ENCODE measurements at places on chromosomes 1 and 21. TPM values are rescaled to one million over a fixed set of nuclear protein-coding genes. Genes with fewer than 3 reads are reported as not detected.

The LCE1C gene
- not detected for polyA plus RNA-seq

The ZBED6 gene
- polyA plus RNA-seq = 23.1 TPM

The ZSWIM5 gene
- polyA plus RNA-seq = 6.7 TPM

The NTPCR gene
- polyA plus RNA-seq = 56.6 TPM

DNA sequence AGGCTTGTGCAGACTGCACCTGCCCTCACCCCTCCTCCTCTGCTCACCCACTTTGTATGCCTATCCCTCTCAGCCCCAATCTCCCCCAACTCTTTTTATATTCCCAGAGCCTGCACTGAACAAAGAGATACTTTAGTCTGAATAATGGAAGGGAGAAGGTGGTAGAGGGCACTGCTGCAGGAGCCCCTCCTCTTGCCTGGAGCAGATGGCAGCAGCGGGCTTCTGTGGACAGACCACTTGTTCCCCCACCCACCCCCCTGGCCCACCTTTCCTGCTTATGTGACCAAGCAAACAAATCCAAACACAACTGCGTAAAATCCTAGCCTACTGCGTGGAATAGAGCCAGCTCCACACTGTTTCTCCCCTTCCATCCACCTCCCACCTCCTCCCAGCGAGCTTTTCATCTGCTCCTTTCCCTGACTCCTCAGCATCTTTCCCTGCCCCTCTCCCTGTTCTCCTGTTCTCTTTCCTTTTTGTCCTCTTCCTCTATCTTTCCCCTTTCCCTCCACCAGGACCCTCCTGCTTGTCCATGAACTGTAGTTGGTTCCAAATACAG, 27.5 kb downstream of the RGS8 start:
- no peak for DNase-seq

DNA sequence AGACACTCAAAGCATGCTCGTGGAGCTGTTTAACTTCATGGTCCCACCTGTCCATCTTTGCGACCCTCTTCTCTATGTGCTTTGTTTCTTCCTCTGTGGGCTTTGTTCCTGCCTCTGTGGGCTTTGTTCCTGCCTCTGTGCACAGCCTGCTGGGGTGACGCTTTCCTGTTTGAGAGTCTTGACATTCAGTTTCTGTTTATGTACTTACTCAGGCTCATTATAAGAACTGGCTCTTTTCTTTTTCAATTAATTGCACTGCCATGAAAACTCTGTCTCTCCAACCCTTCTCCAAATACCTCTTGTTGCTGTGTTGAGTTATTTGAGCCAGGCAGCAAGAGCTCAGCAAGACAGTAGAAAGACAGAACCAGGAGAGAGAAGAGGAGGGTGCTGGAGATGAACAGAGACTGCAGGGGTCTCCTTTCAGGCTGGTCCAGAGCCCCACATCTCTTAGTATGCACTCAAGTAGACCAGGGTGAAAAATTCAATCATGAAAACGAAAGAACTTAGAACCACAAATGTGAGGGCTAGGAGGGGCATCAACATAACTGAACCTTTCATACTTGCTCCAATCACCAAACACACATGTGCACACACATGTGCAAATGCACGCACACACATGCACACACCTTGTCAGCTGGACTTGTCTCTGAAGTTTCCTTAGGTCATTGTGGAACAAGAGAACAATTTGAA, 88.3 kb upstream of the SGIP1 start:
- no peak for DNase-seq

DNA sequence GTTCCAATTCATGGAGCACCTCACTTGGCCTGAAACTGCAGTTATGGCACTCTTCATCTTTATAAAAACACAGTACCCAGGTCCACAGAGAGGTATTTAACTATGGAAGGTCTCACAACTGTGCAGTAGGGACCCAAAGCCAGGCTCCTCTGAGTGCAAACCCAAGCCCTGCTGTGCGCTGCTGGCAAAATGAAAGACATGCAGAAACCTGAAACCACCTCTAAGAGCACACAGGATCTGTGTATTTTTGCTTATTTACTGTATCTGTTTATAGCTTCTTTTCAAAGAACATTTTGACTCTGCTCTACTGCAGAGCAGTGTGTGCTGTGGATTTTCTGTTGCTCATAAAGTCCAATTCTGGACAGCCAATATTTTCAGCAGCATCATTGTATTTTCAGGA, 166.6 kb downstream of the DSCAM start:
- no peak for DNase-seq

DNA sequence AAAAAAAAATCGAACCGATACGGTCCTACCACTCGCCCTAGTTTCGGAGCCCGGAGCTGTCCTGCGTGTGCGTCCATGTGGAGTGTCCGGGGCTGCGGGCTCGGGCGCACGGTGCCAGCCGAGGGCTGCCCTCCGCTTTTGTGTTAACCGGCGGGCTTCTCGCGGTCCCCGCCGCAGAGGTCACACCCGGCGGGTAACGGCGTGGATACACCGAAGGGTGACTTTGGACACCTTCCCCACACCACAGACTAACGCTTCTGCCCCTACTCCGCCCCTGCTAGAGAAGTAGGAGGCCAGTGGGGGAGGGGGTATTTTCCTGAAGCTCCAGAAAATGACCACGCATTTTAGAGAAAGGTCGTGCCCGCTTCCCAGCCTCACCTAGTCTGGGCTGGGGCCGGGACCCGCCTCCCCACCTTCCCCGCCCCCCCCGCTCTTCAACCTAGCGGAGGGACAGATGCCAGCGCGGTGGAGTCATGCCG, 609 bp upstream of the ATF3 start:
- DNase-seq = no peak

DNA sequence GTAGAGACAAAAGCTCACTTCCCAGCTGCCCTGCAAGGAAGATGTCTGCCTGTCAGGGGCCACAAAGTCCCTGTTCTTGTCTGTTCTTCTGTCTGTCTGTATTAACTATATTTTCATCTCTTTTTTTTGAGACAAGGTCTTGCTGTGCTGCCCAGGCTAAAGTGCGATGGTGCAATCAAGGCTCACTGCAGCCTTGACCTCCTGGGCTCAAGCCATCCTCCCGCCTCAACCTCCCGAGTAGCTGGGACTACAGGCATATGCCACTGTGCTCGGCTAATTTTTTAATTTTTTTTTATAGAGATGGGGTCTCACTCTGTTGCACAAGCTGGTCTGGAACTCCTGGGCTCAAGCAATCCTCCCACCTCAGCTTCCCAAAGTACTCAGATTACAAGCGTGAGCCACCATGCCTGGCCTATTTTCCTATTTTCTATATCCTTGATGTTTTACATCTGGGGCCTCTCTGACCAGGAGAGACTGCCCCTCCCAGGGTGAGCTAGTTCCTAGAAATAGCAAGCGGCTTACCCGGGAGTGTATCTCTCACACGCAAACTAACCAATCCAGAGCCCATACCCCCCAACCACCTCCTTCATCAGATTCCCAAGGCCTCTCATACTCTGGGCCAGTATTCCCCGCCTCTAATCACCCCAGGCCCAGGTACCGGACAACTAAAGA, 5.4 kb upstream of the KLHDC7A start:
- peak; percentile 22 for DNase-seq

DNA sequence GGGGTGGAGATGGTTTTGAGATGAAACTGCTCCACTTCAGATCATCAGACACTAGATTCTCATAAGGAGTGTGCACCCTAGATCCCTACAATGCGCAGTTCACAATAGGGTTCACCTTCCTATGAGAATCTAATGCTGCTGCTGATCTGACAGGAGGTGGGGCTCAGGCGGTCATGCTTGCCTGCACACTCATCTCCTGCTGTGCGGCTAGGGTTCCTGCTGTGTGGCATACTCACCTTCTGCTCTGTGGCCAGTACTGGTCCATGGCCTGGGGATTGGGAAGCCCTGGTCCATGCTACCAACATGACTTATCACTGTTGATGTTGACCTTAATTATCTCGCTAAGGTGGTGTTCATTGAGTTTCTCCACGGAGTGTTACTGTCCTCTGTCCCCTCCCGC, 144.5 kb downstream of the NAV1 start:
- DNase-seq = no peak

- no peak for DNase-seq
Observed at GRCh38 chr1:94873520-94874351, 53.2 kb downstream of the CNN3 start.

DNA sequence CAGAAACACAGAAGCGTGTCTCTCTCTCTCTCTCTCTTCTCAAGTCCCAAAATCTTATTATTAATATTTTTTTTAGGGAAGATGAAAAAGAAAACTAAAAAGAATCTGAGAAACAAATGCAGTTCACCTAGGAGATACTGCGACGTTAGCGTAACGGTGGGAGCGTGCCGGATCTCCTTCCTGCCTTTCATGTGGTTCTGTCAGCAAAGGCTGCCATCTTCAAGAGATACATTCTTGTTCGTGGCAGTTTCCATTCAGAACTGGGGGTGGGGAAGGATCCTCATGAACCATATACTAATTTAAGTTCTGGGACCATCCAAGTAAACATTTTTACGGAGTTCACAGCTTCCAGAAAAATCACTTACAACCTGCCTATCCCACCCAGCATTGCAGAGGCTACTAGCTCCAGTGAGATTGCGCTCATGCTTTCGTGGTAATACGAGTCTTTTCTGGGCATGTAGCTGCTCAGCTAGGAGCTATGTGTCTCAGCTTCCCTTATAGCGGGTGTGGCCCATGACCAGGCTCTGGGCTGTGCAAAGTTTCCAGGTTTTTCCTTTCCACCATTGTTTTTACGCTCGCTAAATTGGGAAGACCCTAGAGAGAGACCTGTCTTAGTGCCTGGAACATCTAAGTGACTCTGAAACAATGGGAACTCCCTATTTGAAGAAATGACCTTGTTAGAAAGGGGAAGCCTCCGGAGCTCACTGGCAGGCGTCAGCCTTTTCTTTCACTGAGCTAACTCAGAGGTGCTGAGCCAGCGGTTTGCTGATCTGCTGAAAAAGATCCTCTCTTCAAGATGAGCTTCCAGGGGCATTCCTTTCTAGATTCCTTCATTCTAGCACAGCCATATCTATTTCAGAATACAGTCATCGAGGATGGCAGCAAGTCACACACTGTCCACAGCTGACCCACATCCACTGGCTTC, 17.3 kb downstream of the SLAMF1 start:
- DNase-seq = no peak

DNA sequence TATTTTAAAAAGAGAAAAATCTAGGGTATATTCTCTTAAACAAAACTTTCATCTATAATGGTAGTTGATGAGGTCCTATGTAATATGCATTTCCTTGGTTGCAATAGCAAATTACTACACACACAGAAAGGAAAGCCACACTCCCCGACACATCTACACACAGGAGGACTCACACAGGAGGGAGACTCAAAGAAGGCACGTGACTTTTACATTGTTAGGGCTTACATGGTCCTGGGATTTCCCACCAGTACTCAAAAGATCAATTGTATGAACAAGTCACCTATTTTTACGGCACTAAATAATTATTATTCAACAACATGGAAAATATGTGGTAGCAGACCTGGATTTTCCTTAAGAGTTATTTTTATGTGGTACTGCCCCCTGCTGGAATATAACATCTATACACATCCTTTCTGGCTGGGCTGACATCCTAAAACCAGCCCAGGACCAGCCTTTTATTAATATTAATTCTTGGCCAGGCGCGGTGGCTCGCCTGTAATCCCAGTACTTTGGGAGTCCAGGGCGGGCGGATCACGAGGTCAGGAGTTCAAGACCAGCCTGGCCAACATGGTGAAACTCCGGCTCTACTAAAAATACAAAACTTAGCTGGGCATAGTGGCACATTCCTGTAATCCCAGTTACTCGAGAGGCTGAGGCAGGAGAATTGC, 33.9 kb upstream of the LGALS8 start:
- no peak for DNase-seq

- DNase-seq = no peak
Observed at GRCh38 chr1:22030057-22030456, 22.5 kb upstream of the CDC42 start.

GRCh38 chr1:238954865-238955264, 431.5 kb upstream of the CHRM3 start:
- no peak for DNase-seq

Data from renal cortex interstitium (tissue), 15 donors.